Astrocyte of the spinal cord (primary cell): ENCODE measurements at places on chromosomes 13 and 19.

DNA sequence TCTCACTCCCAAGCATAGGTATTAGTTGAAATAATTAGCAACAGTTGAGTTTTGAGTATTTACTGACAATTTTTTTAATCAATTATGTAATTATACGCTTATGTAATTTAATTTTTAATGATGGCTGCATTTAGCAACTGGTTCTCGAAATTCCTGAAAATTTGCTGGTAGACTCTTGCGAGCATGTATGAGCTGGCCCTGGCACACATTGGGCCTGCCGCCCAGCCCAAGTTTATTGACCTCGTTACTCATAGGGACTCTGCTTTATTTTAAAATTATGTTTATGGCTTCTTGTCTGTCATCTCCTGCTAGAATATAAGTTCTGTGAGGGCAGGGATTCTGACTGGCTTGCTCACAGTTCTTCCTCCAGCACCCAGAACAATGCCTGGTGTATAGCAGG is 6.7 kb downstream of the KLK14 start:
- no peak for DNase-seq

DNA sequence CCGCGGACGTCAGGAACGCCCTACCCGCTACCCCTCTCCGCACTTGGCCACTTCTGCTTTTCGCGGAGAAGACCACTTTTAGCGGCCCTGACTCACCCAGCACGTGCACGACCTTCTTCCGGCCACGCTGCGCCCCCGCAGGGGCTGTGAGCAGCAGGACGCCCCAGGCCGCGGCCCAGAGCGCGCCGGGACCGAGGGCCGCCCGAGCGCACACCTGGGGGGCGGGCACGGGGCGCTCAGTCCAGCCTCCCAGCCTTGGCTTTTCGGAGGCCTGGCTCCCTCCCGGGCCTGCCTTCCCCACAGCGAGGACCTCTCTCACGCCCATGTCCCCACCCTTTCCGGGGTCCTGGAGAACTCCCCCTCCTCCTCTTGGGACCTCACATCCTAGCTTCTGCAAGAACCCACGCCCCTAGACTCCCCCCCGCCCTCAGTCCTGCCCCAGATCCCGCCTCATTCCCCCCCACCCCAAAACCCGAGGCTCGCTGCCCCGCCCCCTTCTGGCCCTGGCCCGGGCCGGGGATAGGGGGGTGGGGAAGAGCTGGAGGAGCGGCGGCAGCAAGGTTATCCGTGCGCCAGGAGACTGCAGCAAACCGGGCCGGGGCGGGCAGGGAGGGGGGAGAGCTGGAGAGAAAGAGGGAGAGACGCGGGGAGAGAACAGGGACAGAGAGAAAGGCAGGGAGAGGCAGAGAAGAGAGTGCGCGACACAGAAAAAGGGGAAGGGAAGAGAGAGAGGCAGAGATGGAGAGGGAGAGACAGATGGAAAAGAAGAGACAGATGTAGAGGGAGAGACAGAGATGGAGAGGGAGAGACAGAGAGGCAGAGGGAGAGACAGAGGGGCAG is 11.5 kb downstream of the TM6SF2 start:
- DNase-seq: no peak

DNA sequence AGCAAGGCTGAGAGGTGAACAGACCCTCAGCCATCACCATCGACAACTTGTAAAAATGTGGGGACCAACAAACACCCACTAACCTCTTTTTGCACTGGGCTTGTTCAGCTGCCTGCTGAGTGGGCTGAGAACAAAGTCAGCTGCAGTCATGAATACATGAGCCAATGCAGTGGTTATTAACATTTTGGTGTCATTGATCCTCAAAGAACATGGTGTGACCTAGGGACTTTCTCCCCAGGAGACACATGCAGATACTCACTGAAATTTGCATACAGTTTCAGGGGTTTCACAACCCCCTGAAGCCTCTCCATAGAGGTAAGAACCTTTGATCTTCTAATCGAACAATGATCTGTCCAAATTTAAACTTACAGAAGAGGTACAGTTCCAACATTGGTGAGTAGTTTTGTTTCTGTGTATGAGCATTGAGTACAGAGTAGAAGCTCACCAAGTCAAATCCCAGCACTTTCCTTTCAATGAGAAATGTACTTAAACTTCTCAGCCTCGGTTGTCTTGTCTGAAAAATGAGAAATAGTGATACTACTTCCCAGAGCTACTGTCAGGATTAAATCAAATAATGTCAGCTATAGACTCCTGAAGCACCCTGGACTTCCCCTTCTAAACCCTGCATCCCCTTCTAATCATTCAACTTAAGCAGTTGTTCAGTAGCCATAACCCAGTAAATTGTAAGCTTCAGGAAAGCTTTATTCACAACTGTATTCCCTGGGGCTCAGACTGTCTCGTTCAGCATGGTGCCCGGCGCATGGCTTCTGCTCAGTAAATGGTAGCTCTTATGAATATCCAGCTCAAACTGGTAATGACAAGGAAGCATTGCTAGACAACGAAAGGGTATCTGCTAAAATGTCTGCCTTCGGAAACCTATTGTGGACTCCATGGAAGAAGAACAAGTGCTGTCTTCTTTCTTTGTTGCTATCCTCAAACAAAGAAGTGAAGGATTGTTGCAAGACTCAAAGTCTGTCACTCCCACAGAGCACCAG is 148.7 kb downstream of the FOXO1 start:
- no peak for DNase-seq

DNA sequence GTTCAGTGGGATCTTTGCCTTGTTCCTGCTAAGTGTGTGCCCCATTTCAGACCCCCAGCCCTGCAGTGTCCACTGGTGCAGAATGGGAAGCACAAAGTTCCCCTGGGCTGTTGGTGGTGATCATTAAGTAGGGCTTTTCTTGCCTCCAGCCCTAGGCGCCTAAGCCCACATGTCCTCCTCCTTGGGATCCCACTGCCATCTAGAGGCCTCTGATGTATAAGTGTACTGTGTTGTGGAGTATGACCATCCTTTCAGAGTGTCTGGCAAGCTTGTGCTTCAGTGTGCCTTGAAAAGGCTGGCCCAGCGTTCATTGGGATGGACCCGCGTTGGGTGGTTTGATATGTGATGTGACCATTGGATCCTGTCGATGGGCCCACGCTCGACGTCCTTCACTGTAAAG is 71.2 kb downstream of the WASF3 start:
- peak; percentile 19 for DNase-seq

DNA sequence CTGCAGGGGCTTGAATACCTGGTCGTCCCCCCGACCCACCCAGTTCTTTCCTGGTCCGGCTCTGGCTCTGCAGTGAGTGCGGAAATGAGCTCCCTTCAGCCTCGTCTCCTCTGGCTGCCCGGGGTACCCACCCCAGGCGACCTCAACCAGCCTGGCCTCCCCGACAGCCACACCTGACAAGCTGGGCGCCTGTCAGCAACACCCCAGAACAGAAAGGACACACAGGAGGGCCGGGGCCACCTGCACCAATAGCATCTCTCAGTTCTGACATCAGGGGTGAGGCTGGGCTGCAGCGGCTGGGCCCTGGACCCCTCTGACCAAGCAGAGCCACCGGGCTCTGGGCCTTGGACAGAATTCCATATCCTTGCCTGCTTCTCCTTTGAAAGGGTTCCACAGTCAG is 19.7 kb downstream of the SUGP1 start:
- DNase-seq: no peak
